Stomach (tissue), 19 donors: ENCODE measurements at places on chromosomes 16 and 17. TPM values are rescaled to one million over a fixed set of nuclear protein-coding genes. Genes with fewer than 3 reads are reported as not detected.
A peak's percentile ranks its signal among the peaks of the same experiment; 100 is the strongest.

DNA sequence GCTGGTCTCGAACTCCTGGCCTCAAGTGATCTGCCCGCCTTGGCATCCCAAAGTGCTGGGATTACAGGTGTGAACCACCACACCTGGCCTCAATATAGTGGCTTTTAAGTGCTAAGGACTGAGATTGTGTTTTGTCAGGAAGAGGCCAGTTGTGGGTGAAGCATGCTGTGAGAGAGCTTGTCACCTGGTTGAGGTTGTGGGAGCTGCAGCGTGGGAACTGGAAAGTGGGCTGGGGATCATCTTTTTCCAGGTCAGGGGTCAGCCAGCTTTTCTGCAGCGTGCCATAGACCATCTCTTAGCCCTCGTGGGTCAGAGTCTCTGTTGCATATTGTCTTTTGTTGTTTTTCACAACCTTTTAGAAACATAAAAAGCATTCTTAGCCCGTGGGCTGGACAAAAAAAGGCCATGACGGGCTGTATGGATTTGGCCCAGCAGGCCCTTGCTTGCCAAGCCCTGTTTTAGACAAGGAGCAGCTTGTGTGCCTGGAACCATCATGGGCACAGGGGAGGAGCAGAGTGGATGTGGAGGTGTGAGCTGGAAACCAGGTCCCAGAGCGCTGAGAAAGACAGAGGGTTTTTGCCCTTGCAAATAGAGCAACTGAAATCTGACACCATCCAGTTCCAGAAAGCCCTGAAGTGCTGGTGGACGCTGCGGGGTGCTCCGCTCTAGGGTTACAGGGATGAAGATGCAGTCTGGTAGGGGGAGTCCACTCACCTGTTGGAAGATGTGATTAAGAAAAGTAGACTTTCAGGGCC, 5.5 kb downstream of the BIRC5 start:
- no peak for DNase-seq

Gene C16orf95
- 0.55 TPM for total RNA-seq

Gene ATP1B2
- 0.55 TPM for total RNA-seq

DNA sequence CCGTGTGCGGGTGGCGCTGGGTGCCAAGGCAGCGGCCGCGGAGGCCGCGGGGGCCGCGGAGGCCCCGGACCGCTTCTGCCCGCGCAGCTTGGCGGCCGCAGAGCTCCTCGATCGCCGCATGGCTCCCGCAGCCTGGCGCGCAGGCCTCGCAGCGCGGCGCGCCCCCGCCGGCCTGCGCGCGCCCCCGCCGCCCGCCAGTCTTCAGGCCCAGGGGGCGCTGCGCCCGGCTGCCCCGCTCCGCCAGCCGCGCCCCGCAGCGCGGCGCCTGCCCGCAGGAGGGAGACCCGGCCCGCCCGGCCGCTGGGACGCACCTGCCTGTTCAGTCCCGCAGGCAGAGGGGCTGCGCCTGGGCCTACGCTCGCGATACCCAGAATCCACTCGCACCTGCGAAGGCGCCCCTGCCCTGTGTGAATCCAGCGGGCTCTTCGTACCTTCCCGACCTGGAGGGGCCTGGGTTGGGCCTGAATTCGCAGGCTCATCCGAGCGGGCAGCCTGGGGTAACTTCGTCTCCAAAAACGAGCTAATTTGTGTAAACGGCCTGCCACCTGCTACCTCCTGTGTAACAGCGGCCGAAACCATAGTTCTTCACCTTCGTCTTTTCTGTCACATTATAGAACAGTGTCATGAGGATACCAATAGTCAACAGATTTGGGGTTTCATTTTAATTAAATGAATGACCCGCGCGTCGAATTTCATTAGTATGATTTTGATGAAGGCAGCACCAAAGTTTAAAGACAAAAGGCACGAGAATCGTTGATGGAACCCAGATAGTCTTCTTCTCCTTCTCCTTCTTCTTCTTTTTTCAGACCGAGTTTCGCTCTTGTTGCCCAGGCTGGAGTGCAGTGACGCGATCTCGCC, at the start of gene CENPV:
Gene CENPV, minus strand, starts transcription at position 153 of the 858 bp plus-strand sequence. Its CDS starts 33 bp downstream, at position 120.
- DNase-seq, result peak; percentile 85

GRCh38 chr17:26818736-26819135, 475.2 kb upstream of the WSB1 start:
- peak; percentile 7 for DNase-seq

DNA sequence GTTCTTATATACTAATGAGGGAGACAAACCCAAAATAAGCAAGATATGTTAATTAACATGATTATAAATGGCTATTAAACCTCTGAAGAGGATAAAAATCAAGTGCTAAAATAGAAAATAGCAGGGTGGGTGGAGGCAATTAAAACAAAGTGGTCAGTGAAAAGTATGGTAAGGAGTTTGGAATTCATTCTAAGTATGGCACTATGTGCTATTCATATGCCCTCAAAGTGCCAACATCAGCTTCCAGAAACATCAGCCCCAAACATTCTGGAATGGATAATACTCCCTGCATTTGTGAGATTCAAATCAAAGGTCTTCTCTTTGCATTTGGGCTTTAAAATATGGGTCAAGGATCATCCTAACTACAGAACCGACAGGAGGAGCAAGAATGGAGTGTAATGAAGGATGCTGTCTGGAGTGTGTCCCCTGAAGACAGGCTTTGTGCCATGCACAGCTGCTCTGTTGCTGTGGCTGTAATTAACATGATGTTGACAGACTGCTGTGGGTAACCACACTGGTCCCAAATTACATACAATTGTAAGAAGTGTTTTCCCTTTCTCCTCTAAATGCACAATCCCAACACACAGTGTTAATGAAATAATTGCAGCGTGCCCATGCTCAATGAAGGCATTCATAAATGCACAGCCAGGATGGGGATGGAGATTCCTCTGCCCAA, 93.1 kb downstream of the VAT1L start:
- no peak for DNase-seq

- no peak for DNase-seq
Observed at GRCh38 chr17:12664894-12665262, 812 bp upstream of the MYOCD start.

DNA sequence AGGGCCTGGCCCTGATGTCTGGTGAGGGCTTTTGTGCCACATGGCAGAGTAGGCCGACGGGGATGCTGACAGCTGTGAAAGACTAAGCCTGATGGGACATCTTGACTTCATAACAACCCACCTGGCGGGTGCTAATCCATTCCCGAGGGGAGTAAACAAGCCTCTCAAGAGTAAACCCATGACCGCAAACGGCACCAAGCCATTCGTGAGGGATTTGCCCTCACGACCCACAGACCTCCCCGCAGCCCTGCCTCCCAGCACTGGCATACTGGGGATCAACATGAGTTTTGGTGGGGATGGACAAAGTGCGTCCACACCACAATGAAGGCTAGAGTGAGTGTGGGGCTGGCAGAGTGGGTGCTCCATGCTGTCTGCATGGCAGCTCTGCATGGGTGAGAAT, 11.7 kb downstream of the RNF213 start:
- no peak for DNase-seq

DNA sequence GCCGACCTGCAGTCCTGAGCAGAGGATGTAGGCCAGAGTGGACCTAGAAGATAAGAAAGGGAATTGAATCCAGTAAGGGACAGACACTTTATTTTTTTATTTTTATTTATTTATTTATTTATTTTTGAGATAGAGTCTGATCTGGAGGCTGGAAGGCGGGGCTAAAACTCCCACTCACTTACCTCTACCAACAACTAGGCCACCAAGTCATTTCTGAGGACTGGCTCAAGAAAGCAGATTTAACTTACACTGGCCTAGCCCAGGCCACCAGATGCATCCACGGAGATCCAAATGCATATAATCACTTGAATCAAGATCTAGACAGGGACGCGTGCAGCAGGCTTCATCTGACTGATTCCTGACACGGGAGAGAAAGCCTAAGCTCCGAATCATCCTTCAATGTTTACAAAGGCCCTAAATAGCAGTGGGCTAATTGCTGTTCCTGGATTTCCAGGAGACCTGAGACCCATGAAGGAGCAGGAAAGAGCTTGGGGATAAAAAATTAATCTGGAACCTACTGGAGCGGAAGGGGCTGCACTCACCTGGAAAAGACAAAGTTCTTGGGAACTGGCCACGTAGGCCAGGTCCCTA, 1.1 kb upstream of the ALOX12 start:
- DNase-seq, result no peak

- DNase-seq, result peak; percentile 56
Observed at GRCh38 chr16:52597772-52598483, 51.0 kb upstream of the TOX3 start.

Gene NFAT5
- total RNA-seq, result 9.0 TPM

DNA sequence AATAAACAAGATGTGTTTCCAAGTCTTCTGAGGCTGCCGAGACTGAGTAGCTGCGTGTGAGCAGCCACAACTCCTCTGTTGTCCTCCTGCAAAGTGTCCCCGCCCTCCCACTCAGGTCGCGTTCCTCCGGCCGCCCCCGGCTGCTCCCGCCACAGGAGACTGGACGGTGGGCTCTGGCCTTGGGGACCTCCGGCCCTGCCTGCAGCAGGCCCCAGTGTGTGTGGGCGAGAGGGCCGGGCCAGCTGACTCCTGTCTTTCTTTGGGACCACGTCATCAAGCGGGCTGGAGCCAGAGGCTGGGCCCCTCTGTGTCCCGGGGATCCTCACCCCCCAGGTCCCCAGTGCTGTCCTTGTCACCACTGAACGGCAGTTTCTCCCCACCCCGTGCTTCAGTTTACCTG, 175.3 kb downstream of the NPIPB11 start:
- no peak for DNase-seq

Gene CCDC78
- total RNA-seq, result 14.3 TPM

Gene PRRT2
- total RNA-seq, result 4.0 TPM

Gene CNGB1
- total RNA-seq, result 18.0 TPM

DNA sequence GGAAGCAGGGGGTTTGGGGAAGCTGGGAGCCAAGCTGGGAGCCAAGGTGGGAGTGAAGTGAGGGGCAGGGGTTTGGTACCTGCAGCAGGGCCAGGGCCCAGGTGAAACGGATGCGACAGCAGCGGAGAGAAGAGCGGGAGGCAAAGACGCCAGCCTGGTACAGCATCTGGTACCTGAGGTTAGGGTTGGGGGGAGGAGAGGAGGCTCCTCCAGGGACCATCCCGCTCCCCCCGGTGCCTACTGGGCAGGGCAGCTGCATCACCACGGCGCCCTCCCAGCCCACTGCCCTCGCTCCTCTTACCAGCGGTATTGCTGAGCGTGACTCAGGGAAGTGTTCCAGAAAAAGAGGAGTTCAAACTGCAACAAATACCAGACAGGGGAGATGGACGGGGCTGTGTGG, 9.8 kb downstream of the CLN3 start:
- DNase-seq, result no peak

Gene OR3A3
- not detected for total RNA-seq

DNA sequence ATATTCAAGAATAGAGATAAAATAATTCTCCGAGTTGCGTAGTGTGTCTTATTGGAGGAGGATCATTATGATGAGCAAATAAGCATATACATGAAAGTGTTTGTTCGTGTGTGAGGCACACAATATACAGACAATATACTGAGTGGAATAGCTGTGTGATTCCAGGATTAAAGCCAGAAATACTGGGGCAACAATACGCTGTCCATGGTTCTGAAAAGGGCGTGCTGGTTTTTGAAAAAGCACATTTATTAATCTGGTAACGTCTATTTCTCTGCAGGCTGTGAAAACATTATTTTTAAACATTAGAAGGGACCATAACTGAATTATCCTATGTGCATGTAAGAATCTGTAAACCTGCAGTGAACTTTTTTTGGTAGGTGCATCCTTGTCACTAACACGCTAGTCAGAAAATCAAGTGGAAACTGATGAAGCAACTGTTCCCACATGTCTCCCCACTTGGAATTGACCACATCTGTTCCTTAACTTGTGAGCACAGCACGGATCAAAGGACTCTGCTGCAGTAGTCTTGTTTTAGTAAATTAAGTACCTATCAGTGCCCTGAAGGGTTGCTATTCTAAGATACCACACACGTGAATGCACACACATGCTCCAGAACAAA, 346.0 kb downstream of the GRIN2A start:
- peak; percentile 67 for DNase-seq

Gene BRICD5
- 16.5 TPM for total RNA-seq

GRCh38 chr16:48687421-48688038, 77.5 kb upstream of the N4BP1 start:
- peak; percentile 28 for DNase-seq

Gene CLDN9
- not detected for total RNA-seq

- DNase-seq, result no peak
Observed at GRCh38 chr16:66418165-66418962, 8.7 kb upstream of the BEAN1 start.

Gene CEMP1
- not detected for total RNA-seq

Gene JUP
- total RNA-seq, result 94.4 TPM

DNA sequence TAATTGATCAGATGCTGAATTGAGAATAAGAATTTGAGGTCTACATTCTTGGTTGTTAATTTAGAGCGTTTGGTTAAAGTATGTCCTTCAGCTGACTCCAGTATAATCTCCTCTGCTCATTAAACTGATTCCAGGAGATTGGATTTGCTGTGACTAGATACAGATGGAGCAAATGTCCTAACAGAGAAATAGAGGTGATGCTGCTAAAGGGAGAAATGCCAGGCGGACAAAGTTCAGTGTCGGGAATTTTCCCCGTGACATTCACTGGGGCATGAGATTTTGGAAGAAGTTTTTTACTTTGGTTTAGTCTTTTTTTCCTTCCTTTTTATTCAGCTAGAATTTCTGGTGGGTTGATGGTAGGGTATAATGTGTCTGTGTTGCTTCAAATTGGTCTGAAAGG, 19.0 kb downstream of the PRKAR1A start:
- DNase-seq, result no peak

DNA sequence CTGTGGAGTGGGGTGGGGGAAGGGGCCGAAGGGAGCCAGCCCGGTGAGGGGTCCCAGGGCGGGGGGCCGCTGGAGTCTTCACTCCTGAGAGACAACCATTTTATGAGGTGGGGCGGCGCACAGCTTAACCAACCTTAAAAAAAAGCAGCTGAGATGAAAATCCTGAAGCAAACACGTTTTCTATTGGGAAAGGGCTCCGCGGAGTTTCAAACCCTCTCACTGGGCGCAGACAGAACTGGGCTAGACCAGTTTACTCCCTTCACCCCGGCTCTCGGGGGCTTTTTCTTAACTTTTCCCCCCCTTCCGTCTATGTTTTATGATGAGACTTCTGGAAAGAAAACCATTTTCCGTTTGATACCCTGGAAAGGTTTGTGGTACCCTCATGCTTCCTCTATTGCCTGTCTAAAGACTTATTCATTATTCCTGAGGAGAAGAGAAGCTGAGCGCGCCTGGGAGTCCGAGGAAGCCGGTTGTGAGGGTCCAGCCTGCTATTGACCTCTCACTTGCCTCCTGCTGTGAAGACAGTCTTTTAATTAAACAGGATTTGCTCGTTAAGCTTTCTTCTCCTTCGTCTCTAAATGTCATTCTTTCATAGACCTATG, 482 bp upstream of the SSH2 start:
- no peak for DNase-seq

Gene CACNG4
- total RNA-seq, result 8.8 TPM

GRCh38 chr16:410516-411178, 9.0 kb downstream of the DECR2 start:
- no peak for DNase-seq

GRCh38 chr17:76132574-76133338, 8.3 kb downstream of the FOXJ1 start:
- peak; percentile 78 for DNase-seq

Gene CHST4
- total RNA-seq, result not detected

GRCh38 chr17:73641826-73642600, 2.2 kb downstream of the SDK2 start:
- DNase-seq, result peak; percentile 16
